ENCODE measurements at places on chromosomes 6 and 20. TPM values are rescaled to one million over a fixed set of nuclear protein-coding genes. Genes with fewer than 3 reads are reported as not detected.

The GRM4 gene
- total RNA-seq = 0.05 TPM

The CYP39A1 gene
- total RNA-seq = 5.2 TPM

The MAS1 gene
- total RNA-seq = not detected

The VNN1 gene
- total RNA-seq = 2.2 TPM

The GDAP1L1 gene
- not detected for total RNA-seq

The FAM217A gene
- not detected for total RNA-seq

The RIPPLY2 gene
- not detected for total RNA-seq

The PACRG gene
- not detected for total RNA-seq

The RIPOR3 gene
- total RNA-seq = 0.35 TPM

The HCRTR2 gene
- total RNA-seq = not detected

The RAB23 gene
- 19.6 TPM for total RNA-seq

The PAX1 gene
- 0.10 TPM for total RNA-seq

The OPRL1 gene
- total RNA-seq = 1.5 TPM

The RSPO3 gene
- 0.17 TPM for total RNA-seq

The PRKN gene
- total RNA-seq = 3.8 TPM

The NPBWR2 gene
- not detected for total RNA-seq

The CYP24A1 gene
- 15.5 TPM for total RNA-seq

The LY6G6F gene
- not detected for total RNA-seq

The SNPH gene
- 5.9 TPM for total RNA-seq

The TRIM40 gene
- not detected for total RNA-seq

The FAM162B gene
- not detected for total RNA-seq

The BHLHE23 gene
- total RNA-seq = not detected

The ADAM33 gene
- total RNA-seq = 0.10 TPM

The EEF1A2 gene
- total RNA-seq = 4.5 TPM

The KCNB1 gene
- under 0.01 TPM for total RNA-seq

The SPATA25 gene
- 0.85 TPM for total RNA-seq

The ZNF322 gene
- total RNA-seq = 12.9 TPM

The ACSS1 gene
- total RNA-seq = 11.8 TPM

The LY6G6D gene
- total RNA-seq = not detected

The SLC22A7 gene
- total RNA-seq = not detected

The XKR7 gene
- total RNA-seq = 0.17 TPM

The C6orf58 gene
- 1.0 TPM for total RNA-seq

The RGS17 gene
- total RNA-seq = 3.6 TPM

The BPIFB1 gene
- not detected for total RNA-seq

The B3GALT4 gene
- total RNA-seq = 5.9 TPM

Data from renal cortical epithelial cell (primary cell).